ENCODE measurements at places on chromosomes 5 and 9.

DNA sequence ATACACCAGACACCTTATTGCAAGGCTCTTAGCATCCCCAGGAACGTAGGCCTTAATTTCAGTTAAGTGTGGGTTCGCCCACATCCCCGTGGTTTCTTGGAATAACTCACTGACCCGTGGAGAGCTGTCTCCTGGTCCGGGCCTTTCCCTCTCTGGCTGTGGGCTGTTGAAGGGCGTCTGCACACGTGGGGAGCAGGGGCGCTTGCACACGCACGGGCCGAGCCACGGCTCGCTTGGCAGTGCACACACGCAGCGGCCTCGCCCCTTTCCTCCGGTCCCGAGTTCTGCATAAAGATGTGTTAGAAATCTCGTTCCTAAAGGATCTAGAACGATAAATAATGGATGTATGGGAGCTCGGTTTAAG lies 141.9 kb downstream of the PBX3 start:
- no peak for DNase-seq

DNA sequence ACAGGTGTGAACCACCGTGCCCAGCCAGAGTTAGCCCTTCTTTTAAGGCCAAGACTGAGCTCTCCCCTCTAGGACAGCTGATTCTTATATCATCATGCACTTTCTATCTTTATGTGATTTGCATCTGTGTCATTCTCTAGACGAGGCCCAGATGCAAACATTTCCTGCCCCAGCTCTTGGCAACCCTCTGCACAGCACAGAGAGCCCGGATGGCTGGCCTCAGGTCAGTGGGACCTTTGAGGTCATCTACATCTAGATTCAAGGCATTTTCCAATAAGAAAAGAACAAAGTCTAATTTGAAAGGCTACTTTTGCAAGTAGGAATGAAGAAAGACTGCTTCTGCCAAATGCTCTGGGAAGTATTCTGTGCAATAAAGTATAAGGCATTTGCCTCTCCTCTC lies 109.0 kb upstream of the DAB2 start:
- no peak for DNase-seq

GRCh38 chr5:137268646-137269045 lies 230.5 kb downstream of the SPOCK1 start:
- no peak for DNase-seq

DNA sequence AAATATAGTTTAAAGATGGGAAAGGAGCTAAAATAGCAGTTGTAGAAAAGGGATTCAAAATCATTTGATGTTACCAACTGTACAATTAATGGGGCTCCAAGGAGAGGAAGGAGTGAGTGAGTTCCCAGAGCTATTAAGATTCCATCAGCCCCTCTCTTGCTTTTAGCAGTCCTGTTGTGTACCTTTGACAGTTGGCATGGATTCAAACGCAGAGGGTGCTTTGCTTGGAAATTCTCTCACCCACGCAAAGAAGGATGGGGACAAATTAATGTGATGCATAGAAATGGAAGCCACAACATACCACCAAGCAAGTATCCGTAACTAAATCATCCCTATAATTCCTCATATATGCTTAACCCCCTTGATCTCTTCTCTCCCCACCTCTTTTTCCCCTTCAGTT lies 461.3 kb downstream of the EBF1 start:
- no peak for DNase-seq

DNA sequence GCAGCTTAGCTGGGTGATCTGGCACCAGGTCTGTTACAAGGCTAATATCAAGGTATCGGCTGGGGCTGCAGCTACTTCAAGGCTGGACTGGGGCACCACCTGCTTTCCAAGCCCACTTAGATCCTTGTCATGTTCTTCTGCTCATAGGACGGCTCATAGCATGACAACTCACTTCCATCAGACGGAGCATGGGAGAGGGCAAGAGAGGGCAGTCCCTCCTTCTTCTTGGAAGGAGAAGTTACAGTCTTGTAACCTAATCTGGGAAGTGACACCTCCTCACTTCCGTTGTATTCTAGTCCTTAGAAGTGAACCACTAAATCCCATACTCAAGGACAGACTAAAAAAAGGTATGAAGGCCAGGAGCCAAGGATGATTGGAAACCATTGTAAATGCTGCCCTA lies 258.2 kb downstream of the MAST4 start:
- DNase-seq = no peak

DNA sequence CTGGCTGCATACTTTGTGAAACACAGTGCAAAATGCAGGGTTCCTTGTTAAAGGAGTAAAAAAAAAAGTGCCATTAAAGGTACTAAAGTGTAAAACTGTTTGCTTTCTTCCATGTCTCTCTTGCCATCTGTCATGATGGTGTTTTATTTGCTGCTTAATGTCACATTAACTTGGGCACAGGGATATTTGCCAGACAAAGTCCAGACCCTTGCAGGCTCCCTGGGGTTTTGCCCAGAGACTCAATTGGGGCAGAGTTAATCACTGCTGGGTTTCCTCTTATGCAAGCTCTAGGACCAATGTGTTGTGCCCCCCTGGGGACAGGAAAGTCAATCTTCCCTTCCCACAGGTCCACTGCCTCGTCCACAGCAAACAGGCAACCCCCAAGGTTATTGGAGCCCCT lies 274.3 kb upstream of the SGCD start:
- DNase-seq = no peak

GRCh38 chr5:160539431-160539830 lies 117.8 kb downstream of the PTTG1 start:
- DNase-seq = no peak

DNA sequence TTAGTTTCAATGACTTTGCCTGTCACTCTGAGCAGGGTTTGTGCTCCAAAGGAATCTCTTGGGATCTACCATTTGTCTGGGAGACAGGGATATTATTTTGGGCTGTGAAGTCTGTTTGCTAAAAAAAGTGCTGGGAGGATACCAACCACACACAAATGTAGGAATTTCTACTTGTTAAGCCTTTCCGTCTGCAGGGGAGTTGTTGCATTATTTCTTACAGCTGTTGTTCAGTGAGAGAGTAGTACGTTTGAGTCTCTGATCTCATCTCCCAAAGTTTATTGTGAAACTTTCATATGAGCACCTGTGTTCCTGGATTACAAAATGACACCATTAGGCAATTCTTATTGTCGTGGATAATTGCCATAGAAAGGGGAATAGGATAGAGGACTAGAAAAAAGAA lies 78.3 kb upstream of the SEMA6A start:
- DNase-seq = no peak

DNA sequence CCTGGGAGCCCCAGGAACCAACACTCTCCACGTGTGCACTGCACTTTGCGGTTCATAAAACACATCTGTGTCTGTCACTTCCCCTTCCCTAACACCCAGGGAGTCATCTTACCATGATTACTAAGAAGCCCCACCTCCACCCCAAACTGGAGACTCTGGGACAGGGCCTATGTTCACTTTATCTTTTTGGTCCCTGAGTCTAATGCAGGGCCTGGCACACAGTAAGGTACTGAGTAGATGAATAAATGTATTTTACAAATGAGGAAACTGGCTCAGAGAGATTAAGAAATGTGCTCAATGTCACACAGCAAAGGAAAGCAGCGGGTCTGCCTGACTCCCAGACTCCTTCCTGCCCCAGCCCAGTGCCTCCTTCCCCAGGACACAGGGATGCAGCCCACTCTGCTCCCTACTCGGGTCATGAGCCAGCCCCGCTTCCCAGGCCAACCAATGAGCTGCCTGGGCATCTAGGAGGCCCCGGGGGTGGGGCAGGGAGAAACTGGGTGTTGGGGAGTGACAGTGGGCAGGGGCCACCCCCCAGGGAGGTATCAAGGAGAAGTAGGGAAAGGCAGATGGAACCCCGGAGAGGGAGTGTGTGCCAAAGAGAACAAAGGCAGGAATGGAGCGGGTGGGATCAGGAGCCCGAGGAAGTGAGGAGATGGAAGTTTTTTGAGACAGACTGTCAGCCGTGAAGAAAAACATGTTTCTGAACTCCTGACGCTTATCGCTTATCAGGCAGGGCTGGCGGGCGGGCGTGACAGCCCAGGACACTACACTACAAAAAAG lies 30.5 kb downstream of the SHB start:
- no peak for DNase-seq

- no peak for DNase-seq
Measured at GRCh38 chr9:76644647-76645250, 119.5 kb upstream of the PCA3 start.

DNA sequence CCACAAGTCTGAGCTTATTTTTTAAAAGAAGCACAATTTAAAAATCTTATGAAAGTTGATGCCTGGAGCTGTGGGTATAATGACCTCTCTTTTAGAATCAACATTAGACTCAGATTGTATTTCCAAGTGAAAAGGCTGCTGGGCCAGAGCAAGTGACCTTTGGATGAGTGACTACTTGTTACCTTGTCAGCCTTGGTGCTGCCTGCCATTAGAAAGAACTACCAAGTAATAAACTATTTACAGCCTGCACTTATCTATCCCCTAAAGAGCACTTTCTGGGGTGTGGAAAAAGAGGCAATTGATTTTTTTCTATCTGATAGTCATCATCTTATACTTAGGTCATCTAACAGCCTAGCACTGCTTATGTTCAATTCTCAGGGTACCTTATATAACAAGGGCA lies 134.9 kb upstream of the FBXL17 start:
- DNase-seq = no peak

GRCh38 chr5:103014983-103015382 lies 105.0 kb downstream of the GIN1 start:
- no peak for DNase-seq

- DNase-seq = no peak
Measured at GRCh38 chr5:172556971-172557461, 84.0 kb upstream of the NEURL1B start.

DNA sequence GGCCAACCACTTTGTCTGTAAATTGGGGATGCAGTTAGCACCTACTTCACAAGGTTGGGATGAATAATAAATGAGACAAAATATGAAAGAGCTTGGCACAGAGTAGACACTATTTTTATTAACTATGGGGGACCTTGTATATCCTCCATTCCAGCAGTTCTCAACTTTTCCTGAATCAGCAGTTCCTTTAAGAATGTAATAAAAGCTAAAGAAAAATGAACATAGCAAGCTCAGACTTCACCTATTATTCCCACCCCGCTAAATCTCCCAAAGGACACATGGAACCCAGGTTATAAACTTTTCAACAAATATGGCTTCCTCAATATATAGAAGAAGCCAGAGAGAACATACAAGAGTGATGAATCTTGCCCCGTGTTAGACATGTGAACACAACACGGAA lies 32.0 kb upstream of the TTC1 start:
- DNase-seq = no peak

DNA sequence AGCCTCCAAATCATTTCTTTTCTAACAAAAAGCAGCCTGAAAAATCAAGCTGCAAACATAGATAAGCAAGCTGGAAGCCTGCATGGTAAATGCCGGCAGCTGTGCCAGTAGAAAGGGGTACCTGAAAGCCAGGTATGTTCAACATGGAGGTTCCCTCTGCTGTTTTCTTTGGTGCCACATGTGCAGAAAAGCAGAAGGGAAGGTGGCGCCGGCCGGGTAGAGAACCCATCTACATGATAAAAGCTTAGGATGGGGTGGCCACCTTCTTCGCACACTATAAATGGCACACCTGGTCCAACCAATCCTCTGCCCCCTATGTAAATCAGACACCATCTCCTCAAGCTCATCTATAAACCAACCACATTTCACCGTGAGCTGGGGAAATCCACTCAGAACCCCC lies 268.9 kb upstream of the IRX2 start:
- DNase-seq = no peak

GRCh38 chr5:91264311-91265051 lies 118.6 kb downstream of the ARRDC3 start:
- no peak for DNase-seq

DNA sequence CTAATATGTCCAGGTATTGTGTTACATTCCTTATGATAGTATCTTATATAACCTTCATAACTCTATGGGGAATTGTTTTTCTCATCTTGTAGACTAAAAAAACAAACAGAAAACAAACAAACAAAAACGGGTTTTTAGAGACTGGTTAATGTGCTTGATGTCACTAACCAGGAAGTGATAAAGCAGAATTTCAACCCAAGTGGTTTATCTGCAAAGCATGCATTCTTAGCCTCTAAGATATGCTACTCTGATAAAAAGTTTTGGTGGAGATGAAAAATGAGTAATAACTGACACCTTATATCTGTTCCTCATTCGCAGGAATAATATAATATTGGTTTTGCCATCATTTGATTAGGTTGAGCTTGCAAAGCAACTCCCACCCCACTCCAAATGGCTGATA lies 53.4 kb downstream of the PUM3 start:
- DNase-seq = no peak

DNA sequence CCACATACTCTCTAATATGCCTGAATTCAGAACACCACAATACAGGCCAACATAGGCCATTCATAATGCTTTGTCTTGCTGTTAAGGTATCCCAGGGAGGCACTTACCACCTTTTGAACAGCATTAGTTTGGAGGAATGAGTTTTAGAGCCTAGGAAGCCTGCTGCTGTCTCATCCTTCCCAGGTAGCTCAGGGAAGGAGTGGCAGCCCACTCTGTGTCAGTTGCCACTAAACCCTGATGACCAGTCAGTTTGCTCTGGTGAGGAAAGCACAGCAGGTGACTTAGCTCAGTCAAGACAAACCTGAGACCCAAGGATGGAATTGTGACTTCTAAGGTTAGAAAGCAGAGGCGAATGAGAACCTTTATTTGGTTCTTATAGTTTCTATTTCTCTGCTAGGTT lies 337.4 kb upstream of the ATP10B start:
- DNase-seq = no peak

- DNase-seq = no peak
Measured at GRCh38 chr5:1096838-1097237, 15.0 kb downstream of the SLC12A7 start.

- no peak for DNase-seq
Measured at GRCh38 chr5:143820451-143820850, 8.5 kb downstream of the HMHB1 start.

GRCh38 chr5:50559955-50560354 lies 106.5 kb upstream of the PARP8 start:
- no peak for DNase-seq

- no peak for DNase-seq
Measured at GRCh38 chr5:97923997-97924396, 741.0 kb upstream of the RIOK2 start.

GRCh38 chr9:10059044-10059443 lies 553.8 kb downstream of the PTPRD start:
- DNase-seq = peak; percentile 76

GRCh38 chr9:36086442-36086841 lies 49.7 kb downstream of the RECK start:
- no peak for DNase-seq

DNA sequence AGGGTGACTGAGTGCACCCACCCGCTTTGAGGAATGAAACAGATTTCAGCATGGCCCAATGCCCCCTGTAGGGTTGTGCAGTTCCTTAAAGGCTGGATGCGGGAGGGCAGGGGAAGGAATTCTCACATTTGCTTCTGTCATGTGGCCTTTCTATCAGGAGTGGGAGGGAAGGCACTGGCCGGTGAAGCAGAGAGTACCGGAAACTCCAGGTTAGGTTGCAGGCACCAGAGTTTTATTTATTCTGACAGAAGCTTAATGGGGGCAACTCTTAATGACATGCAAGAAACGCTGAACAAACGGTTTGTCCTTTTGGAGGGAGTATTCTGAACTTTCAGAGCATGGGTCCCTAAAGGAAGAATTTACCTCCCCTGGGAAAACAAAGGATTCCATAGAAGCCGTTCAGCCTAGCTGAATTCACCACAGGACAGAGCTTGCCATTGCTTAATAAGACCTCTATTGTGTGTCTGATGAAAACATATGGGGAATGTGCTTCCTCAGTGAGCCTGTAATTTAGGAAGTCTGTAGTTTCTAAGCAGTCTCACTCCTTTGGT lies 44.1 kb upstream of the EQTN start:
- DNase-seq = no peak

Data from retinal pigment epithelial cell (primary cell).